CD4-positive, alpha-beta T cell treated with Interleukin-12 subunit alpha and Interleukin-12 subunit beta, for 1 hour (primary cell): ENCODE measurements at places on chromosomes 5 and 9.
A peak's percentile ranks its signal among the peaks of the same experiment; 100 is the strongest.

DNA sequence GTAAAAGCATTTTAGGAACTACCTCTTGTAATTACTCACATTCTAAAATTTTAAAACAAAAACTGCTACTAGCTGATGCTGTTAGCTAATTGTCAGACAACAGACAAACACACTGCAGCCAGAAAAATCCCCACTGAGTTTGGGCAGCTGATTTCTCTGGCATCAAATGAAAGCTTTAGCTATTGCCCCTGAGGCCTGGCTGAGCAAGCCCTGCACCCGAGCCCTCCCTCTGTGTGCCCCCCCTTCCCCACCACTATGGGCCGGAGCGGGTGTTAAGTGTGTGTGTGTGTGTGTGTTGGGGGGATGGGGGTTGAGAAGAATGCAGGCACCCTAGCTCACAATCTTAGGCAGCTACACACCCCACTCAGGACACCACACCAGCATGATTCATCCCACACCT lies 2.4 kb downstream of the NEUROG1 start:
- DNase-seq = no peak

GRCh38 chr9:110874963-110875674 lies 163.2 kb downstream of the LPAR1 start:
- peak; percentile 1 for DNase-seq

DNA sequence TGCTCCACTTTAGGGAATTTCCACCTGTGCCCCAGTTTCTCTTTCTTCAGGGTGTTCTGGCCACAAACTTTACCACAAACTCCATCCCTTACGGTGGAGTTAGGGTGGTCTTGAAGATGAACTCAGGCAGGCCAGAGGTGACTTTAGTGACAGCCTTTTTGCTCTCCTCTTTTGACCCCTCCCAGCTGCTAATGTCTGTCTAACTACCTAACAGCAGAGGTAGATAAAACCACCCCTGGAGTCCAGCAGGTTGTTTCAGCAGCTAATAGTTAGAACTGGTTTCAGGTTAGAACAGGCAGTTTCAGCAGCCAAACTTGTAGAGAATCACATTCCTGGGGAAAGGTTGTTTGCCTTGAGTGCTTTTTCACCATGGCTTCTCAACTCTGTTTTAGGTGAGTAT lies 971.3 kb upstream of the CDH18 start:
- DNase-seq = no peak

DNA sequence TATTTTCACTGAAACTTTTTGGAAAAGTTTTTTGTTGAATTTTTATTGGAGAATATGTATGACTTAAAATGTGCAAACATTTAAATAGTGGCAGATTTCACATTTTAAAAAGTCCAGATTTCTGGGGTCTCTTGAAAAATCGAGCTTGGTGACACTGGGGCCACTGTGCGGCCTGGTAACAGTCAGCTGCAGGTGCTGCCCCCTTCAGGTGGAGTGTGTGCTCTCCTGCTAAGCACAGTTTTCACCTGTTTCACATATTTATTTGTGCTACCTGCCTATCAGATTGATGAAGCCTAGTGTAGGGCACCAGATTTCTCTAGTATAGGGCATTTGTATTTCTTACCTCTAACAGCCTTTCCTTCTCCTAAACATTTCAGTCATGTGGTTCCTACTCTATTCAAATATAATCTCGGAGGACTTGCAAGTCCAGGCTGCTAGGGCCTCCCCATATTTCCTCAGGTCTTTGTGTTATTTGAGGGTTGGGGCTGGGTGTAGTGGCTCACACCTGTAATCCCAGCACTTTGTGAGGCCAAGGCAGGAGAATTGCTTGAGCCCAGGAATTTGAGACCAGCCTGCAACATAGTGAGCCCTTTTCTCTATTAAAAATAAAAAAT lies 95.8 kb upstream of the KLF9 start:
- no peak for DNase-seq

- no peak for DNase-seq
Observed at GRCh38 chr5:128613766-128614165, 75.7 kb upstream of the FBN2 start.

DNA sequence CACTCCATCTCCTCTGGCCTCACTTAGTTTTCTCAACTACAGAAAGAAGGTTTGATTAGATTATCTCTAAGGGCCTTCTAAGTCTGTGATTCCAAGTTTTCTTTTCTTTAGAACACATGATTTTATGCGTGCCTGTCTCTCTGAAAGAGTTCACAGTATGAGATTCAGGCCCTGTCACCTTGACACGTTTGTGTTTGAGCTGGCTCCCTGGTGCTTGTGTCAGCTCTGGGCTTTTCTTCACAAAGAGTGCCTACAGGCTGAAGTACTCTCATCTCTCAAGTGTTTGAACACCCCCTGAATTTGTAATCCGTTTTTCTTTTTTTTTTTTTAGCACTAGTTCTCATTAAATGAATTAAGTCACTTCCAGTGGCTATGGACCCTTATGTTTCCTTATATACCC lies 306.9 kb upstream of the C9orf72 start:
- DNase-seq = no peak

- no peak for DNase-seq
Observed at GRCh38 chr5:145984072-145984471, 47.7 kb downstream of the SH3RF2 start.

DNA sequence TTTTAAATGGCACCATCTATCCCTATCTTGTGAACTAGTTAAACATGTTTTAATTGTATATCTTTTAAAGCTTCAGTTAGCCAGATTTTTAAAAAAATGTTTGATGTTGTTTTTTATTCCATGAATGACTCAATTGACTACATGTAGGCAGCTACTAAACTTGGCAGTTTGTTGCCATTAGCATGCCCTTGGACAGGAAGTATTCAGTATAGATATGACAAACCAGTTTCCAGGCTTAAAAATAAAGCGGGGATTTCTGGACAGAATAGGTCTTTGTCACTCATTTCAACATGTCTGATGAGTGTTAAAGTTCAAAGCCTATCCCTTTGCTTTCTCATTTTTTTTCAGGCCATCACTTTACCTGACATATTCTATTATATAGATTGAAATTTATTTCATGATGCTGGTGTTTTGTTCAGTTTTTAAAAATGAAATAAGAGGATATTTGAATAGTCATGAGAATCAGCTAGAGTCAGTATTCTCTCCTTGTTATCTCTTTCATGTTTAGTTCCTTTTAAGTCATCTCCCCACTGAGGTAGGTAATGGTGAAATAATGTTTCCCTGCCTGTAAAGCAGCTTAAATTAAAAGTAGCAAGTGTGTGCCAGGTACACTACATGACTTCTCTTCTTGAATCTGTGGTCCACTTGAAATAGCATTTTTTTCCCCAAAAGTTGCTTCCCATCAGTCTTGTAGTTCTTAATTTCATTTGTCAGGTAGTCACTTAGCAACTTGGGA lies 11.9 kb downstream of the TNFAIP8 start:
- peak; percentile 60 for DNase-seq

GRCh38 chr9:123763910-123764588 lies 165.9 kb downstream of the DENND1A start:
- DNase-seq = no peak

DNA sequence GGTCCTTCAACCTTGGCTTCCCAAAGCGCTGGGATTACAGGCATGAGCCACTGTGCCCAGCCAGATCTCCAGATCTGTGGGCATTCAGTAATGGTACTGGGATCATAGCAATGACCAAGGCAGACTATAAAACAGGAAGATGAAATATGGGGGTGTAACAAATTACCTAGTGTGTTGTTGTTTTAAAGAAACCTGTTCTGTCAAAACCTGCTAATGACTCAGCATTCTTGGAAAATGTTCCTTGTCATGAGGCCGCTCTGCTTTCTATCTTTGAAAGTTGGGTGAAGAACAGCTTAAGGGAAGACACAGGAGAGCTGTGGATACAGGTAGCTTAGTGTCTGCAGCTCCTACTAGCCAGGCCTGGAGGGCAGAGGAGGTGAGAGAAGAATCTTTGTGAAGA lies 19.4 kb downstream of the TARS1 start:
- no peak for DNase-seq

- DNase-seq = peak; percentile 72
Observed at GRCh38 chr9:83706676-83707517, 861 bp downstream of the UBQLN1 start.

GRCh38 chr5:44933686-44934085 lies 124.9 kb downstream of the MRPS30 start:
- DNase-seq = no peak

GRCh38 chr5:17024686-17025180 lies 88.6 kb upstream of the MYO10 start:
- DNase-seq = no peak

GRCh38 chr5:154885439-154885838 lies 27.0 kb downstream of the CNOT8 start:
- no peak for DNase-seq

DNA sequence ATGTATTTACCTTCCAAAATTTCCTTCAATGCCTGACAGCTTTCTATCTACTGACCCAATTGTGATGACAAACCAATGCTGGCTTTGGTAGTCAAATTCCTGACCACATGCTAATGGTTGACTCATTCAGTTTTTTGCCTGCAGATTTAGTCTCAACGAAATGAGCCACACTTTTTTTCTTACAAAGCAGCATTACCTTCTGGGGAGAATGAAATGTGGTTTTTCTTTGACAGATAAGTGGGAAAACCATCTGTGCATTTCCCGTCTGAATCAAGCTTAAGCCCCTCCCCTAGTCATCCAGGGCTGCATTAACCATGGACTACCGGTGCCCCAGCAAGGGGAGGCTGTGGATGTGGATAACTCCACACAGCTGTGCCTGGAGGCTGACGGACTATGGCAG lies 99.6 kb upstream of the TAF11L2 start:
- no peak for DNase-seq

DNA sequence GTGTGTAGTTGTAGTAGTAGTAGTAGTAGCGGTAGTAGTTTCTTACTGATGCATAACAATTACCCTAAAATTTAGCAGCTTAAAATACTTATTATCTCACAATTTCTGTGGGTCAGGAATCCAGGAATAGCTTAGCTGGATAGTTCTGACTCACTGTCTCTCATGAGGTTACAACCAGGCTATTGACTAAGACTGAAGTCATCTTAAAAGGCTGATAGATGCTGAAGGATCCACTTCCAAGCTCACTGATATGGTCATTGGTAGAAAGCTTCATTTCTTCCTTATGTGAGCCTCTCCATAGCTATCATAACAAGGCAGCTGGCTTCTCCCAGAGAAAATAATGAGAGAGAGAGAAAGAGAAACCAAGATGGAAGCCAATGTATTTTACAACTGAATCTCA lies 147.5 kb upstream of the FBXL17 start:
- no peak for DNase-seq

DNA sequence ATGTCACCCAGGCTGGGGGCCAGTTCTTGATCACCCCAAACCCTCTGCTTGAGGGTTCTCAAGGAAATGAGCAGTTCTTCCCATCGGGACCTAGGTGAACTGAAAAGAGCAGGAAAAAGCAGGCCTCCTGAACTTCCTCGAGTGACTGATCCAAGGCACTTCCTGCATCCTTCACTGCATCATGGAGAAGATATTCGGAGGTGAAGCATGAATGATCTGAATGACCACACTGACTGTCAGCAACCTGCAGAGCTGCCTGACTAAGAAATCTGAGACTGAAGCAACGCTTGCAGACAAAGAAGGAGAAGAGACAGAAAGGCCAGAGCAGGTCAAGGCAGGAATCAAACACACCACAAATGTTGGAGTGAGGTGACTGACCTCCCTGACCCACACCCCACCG lies 420.2 kb downstream of the AGTPBP1 start:
- DNase-seq = no peak
